ENCODE measurements at places on chromosomes 3 and 15. TPM values are rescaled to one million over a fixed set of nuclear protein-coding genes. Genes with fewer than 3 reads are reported as not detected.

The NR1D2 gene
- 7.5 TPM for total RNA-seq

The EHHADH gene
- total RNA-seq, result 9.7 TPM

The CHRD gene
- 10.7 TPM for total RNA-seq

The TRIM42 gene
- not detected for total RNA-seq

The CNTN3 gene
- total RNA-seq, result 0.58 TPM

The DNAH1 gene
- total RNA-seq, result 0.71 TPM

The HTR3E gene
- total RNA-seq, result not detected

The MBD4 gene
- 16.1 TPM for total RNA-seq

The SEMA4B gene
- total RNA-seq, result 19.3 TPM

The CD200R1L gene
- total RNA-seq, result not detected

The C15orf40 gene
- 8.3 TPM for total RNA-seq

The TMPRSS7 gene
- not detected for total RNA-seq

The GP9 gene
- total RNA-seq, result not detected

The MUC20 gene
- not detected for total RNA-seq

The CCR9 gene
- total RNA-seq, result not detected

The CCDC39 gene
- not detected for total RNA-seq

The SCAP gene
- total RNA-seq, result 52.6 TPM

The ATP2B2 gene
- not detected for total RNA-seq

The MKRN3 gene
- total RNA-seq, result not detected

The SLC9C1 gene
- total RNA-seq, result not detected

The ACAD9 gene
- 39.7 TPM for total RNA-seq

The TERC gene
- total RNA-seq, result 343 TPM

The STOML1 gene
- total RNA-seq, result 20.8 TPM

The GUCA1C gene
- total RNA-seq, result not detected

The GRK7 gene
- not detected for total RNA-seq

The ESYT3 gene
- total RNA-seq, result 0.58 TPM

The ZNF80 gene
- not detected for total RNA-seq

The BTLA gene
- total RNA-seq, result not detected

The CCDC54 gene
- not detected for total RNA-seq

The ALAS1 gene
- total RNA-seq, result 48.0 TPM

The TNNC1 gene
- total RNA-seq, result not detected

The FANCD2OS gene
- total RNA-seq, result not detected

The FMN1 gene
- total RNA-seq, result 1.2 TPM

The CEMIP gene
- 3.0 TPM for total RNA-seq

The SI gene
- total RNA-seq, result not detected

The FBN1 gene
- 179 TPM for total RNA-seq

The RTP3 gene
- not detected for total RNA-seq

The KNL1 gene
- total RNA-seq, result 17.3 TPM

The HAUS2 gene
- 119 TPM for total RNA-seq

The ROPN1B gene
- total RNA-seq, result not detected

The IL17RD gene
- 4.6 TPM for total RNA-seq

The SRPRB gene
- 78.5 TPM for total RNA-seq

The BNC1 gene
- 8.7 TPM for total RNA-seq

The CD200 gene
- 8.9 TPM for total RNA-seq

The MST1R gene
- 0.53 TPM for total RNA-seq

The UROC1 gene
- not detected for total RNA-seq

The MKRN2OS gene
- total RNA-seq, result not detected

The IVD gene
- total RNA-seq, result 35.1 TPM

The A4GNT gene
- total RNA-seq, result not detected

The SMCO1 gene
- not detected for total RNA-seq

The HEG1 gene
- total RNA-seq, result 92.9 TPM

The HACD2 gene
- total RNA-seq, result 21.6 TPM

The PLA2G4F gene
- total RNA-seq, result not detected

The EFCC1 gene
- total RNA-seq, result not detected

The GADL1 gene
- not detected for total RNA-seq

The ADIPOQ gene
- not detected for total RNA-seq
